ENCODE measurements at places on chromosomes 1 and 21. TPM values are rescaled to one million over a fixed set of nuclear protein-coding genes. Genes with fewer than 3 reads are reported as not detected.

KIAA1614 gene
- polyA plus RNA-seq: 16.8 TPM

LGR6 gene
- polyA plus RNA-seq: 0.34 TPM

ADCY10 gene
- polyA plus RNA-seq: 0.17 TPM

SLC9C2 gene
- not detected for polyA plus RNA-seq

CFHR1 gene
- polyA plus RNA-seq: not detected

PKNOX1 gene
- 21.0 TPM for polyA plus RNA-seq

TNFRSF9 gene
- 0.12 TPM for polyA plus RNA-seq

PPIAL4G gene
- 0.06 TPM for polyA plus RNA-seq

HES2 gene
- polyA plus RNA-seq: 0.21 TPM

KRTAP13-2 gene
- not detected for polyA plus RNA-seq

NTNG1 gene
- polyA plus RNA-seq: 9.7 TPM

DYNLT5 gene
- 4.5 TPM for polyA plus RNA-seq

CTTNBP2NL gene
- 16.2 TPM for polyA plus RNA-seq

DNM3 gene
- polyA plus RNA-seq: 1.9 TPM

- DNase-seq: no peak
Measured at GRCh38 chr1:6868660-6869380, 83.6 kb downstream of the CAMTA1 start.

DNA sequence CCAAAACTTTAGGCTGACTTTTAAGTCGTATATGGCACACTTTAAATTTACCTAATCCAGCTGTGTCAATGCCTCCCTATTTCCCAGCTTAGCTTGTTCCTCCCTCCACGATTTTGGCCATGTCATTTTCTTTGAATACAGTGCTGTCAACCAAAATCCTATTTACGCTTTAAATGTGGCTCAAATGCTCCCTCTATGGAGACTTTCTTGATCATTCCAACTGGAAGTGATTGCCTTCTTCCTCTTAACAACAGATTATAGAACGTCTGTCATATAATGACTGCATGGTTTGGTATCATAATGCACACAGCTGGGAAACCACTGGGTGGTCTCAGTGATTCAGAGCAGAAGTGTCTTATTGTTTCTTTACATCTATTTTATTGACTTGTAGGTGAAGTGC, 18.9 kb upstream of the BATF3 start:
- peak; percentile 11 for DNase-seq

GRCh38 chr1:187839873-187840272, 1011.1 kb downstream of the PLA2G4A start:
- DNase-seq: no peak

- peak; percentile 83 for DNase-seq
Measured at GRCh38 chr1:220300442-220301121, 28.3 kb upstream of the RAB3GAP2 start.

GRCh38 chr1:153639280-153639679, 5.4 kb downstream of the CHTOP start:
- no peak for DNase-seq

DNA sequence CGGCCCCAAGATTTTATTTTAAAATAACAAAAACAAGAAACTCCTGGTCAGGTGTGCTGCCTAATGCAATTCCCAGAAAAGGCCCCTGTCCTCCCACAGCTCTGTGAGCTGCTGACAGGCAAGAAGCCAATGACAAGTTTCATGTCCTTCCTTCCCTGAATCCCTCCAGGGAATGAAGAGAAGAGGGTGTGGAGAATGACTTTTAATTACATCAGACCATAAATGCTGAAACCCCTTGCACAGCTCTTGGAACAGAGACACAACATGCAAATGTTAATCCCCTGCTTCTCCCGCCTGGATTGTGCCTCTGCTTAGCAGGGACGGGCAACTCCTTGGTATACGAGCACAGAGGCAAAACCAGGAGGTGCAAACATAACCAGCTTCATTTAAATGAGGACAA, 228.1 kb upstream of the CAMK1G start:
- no peak for DNase-seq

- DNase-seq: no peak
Measured at GRCh38 chr1:114088392-114089299, 65.0 kb downstream of the SYT6 start.

DNA sequence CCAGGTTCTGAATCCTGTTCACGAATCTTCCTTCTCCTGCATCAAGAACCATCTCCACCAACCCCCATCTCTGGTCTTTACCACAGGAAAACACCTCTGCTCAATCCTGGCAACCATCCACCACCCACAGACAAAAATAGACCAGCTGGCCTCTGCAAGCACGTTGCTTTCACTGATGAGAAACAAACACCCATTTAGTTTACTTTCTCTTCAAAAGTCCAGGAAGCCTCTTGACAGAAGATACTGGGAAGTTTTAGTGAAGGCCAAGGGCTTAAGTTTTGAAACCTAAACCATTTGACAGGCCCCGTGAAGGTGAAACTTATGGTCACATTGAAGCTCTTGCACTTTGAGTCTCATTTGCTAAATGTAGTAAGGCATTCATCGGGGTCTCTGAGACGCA, 122.6 kb upstream of the PPP2R5A start:
- peak; percentile 9 for DNase-seq

DNA sequence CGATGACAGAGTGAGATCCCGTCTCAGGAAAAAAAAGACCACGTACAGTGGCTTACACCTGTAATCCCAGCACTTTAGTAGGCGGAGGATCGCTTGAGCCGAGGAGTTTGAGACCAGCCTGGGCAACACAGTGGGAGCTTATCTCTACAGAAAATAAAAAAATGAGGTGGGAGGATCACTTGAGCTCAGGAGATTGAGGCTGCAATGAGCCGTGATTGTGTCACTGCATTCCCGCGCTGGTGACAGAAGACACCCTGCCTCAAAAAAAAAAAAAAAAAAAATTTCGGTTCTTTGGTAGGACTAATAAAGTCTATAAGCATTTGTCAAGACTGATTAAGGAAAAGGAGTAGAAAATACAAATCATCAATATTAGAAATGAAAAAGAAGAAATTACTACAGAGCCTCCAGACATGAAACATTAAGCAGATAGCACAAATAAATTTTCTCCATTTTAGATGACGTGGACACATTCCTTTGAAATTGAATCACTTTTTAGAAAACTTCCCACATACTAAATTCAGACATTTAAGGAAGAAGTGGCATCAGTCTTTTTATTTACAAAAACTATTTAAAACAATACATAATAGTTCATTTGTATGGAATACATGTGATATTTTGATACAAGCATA, 30.4 kb downstream of the MORC3 start:
- no peak for DNase-seq

GRCh38 chr1:53727461-53728092, 11.4 kb downstream of the GLIS1 start:
- DNase-seq: no peak

DNA sequence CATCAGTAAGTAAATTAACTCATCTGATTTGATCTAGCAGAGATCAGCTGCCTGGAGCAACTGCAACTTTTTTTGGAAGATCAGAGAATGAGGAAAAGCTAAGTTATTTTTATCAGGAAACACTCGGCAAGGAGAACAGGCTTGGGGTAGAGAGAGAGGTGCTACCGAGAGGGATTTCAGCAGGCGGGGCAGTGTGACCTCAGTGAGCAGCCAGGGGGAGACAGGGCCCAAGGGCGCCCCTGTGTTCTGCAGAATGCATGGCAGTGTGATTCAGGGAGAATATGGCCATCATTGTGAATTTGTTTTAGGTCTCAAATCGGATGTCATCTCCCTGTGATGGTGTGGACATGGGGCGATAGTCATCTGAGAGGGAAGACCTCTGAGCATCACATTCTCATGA, 484.1 kb upstream of the VAMP3 start:
- DNase-seq: no peak

- DNase-seq: no peak
Measured at GRCh38 chr1:56438901-56439551, 140.3 kb downstream of the PLPP3 start.

DNA sequence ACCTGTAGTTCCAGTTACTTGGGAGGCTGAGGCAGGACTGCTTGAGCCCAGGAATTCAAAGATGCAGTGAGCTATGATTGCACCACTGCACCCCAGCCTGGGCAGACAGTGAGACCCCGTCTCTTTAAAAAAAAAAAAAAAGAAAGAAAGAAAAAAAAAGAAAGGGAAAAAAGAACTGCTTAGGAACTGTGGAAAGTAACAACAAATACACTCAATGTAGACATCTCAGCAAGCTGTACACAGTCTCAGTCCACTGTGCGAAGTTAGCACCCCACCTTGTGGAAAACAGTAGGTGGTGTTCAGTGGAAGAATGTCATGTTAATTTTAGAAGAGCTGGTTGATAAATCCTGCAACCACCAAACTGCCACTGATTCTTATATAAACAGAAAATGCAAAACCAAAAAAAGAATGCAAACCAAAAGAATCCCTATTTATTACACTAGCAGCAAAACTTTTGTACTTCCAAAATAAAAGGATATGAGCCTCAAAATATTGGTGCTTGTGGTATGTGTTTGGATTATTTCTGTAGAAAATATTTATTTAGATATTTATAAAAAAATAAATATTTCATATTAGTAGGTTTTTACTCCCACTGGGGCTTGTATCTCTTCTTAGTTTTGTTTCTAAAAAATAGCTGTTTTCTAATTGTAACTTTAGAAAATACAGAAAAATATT, 31.1 kb downstream of the ALG14 start:
- peak; percentile 81 for DNase-seq

GRCh38 chr1:245432228-245432875, 277.6 kb downstream of the KIF26B start:
- no peak for DNase-seq

DNA sequence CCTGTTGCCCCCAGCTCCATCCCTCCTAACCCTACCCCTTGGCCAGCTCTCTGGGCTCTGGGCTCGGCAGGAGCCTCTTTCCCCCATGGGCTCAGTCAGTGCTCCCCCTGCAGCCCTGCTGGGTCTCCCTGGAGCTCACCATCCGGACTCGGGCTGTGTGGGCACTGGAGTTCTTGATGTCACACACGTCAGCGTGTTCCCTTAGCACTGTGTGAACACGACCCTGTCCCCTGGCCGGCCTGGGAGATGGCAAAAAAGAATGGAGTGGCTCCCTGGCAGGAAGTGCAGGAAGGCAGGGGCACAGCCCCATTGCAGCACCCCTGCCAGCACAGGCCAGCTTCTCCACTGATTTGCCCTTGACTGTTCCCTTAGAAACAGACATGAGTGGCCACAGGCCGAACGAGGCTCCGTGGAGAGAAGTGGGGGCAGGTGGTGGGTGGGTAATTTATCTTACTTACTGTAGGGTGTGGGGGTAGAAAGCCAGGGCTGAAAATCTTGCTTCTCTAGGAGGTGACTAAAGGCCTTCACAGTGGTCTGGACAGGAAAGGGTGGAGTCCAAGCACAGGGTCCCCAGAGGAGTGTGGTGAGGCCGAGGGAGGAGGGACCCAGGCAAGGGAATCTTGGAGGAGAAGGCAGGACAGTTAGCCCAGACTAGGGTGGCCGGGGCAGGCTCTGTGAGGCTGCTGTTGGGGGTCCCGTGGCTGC, 381.7 kb upstream of the VAMP3 start:
- DNase-seq: no peak

DNA sequence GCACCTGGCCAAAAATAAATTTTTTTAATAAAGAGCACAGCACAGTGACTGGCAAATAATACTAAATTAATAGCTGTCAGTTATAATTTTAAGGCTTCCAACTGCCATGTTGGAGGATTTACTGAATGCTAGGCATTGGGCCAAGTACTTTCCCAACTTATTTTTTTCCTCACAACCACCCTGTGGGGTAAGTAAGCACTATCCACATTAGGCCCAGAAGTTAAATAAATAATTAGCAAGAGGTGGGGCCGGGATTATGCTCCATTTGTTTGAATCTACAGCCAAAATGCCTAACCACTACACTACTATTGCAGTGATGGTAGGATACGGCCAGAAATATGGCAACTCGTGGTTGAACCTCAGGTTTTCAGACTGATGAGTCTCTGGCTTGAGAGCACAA, 4.6 kb upstream of the TRNAU1AP start:
- DNase-seq: no peak

DNA sequence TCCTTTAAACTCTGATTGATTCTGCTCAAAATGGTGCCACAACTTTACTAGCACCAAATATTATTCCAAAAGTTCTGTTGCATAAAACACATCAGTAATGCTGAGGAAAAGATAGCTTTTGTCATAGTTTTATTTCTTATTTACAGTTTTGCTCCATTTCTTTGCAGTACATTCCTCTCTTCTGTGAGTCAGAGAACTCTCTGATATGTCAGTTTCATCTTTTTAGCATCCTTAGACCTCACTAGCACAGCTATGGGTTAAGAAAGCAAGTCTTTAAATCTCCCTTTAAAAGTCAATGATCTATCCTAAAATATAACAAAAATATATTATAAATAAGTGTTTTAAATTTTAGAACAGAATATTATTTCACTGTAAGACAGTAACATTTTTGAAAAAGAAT, 356.6 kb upstream of the SNX7 start:
- no peak for DNase-seq

DNA sequence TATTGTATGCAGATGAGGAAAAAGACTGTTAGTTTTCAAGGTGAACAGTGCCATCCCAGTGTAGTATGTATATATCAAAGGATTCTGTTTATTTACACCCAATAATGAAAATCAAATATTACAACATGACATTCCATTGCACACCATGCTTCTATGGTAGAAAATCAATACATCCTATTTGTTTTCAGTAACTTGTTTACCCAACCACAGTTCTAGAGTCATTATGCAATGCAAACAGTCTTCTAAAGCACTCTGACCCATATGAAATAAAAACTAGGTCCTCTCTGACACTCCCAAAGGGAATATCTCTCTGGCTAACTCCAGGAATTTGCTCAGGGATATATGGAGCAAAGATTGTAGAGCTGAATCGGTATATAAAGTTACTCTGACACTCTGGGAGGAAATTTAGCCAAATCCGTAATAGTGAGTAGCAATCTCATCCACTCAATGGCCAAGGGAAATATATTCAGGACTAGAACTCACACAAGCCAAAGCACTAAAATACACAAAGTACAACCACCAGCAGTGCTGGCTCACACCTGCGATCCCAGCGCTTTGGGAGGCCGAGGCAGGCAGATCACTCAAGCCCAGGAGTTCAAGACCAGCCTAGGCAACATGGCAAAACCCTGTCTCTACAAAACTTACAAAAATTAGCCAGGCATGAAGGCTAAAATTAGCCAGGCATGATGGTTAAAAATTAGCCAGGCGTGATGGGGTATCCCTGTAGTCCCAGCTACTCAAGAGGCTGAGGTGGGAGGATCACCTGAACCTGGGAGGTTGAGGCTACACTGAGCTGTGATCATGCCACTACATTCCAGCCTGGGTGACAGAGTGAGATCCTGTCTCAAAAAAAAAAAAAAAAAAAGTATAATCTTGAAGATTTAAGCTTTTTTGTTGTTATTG, 75.2 kb downstream of the RERE start:
- DNase-seq: no peak

- DNase-seq: no peak
Measured at GRCh38 chr1:81498471-81499462, 302.0 kb upstream of the ADGRL2 start.

GRCh38 chr1:203422656-203423055, 53.0 kb upstream of the PRELP start:
- no peak for DNase-seq

GRCh38 chr1:218294546-218294945, 9.5 kb downstream of the RRP15 start:
- no peak for DNase-seq

DNA sequence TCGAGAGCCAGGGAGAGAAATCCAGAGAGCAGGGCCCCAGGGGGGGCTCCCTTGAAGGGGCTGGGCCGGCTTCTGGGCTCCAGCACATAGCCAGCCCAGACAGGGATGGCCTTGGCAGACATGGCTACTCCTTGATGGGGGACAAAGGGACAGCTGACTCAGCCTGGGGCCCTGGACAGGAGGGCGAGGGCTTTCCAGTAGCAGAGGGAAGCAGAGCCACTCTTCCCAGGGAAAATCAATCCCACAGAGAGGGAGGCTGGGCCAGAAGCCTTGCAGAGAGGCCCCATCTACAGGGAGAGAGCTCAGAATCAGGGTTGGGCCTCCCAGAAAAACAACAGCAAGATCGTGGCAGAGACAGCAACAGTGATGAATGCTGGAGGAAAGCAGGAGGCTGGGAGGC, 15.6 kb downstream of the IGFN1 start:
- no peak for DNase-seq

Data from hindlimb muscle (tissue), 1 donor.